Thymus (tissue), 14 donors: ENCODE measurements at places on chromosomes 4 and X. TPM values are rescaled to one million over a fixed set of nuclear protein-coding genes. Genes with fewer than 3 reads are reported as not detected.

DNA sequence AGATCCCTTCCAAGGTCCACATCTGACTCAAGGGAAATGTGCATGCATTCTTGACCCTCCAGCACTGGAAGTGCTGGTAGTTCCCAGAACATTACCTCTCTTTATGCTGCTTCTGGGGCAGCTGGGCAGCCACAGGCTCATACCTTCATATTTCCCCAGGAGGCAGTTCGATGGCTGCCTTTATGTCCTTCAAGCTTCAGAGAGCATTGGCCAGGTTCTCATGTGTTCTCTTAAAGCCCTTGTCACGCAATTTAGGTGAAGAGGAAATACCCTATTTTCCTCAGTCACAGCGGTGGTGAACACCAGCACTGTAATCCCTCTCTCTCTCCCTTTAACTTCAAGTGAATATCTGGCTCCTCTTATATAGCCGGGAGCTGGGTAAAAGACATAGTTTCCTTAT lies 134.3 kb downstream of the MID1IP1 start:
- H3K27me3 ChIP-seq, result no peaks in the 10 kb centered on the region
- H3K27ac ChIP-seq, result no peak overlapping the region
- no peak for DNase-seq
- H3K4me1 ChIP-seq, result no peaks in the 10 kb centered on the region

UGT8 gene
- total RNA-seq, result 0.19 TPM

DNA sequence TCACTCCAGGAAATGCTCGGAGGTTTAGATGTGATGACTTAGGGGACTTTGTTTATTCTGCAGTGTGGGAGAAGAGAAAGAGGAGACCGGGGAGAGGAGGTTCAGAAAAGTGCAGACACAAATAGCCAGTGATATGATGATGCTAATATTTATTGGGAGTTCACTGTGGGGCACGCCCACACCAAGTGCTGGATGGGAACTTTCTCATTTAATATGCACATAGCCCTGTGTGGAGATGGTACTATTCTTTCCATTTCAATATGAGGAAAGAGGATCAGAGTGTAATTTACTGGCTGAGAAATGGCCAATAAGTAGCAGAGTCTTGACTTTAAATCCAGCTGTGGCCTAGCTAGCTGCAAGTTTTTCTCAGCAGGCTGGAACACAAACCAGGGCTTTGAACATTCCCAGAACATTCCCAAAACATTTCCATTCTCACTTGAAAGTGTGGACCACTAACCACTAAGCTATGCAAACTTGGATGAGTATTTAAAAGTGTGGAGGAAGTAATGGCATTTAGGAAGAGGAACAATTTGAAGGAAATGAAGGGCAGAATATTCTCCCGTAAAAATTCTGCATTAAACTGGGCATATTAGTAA lies 231.7 kb downstream of the HS3ST1 start:
- peaks cover 5% of the 10 kb centered on the region for H3K4me1 ChIP-seq
- no peaks in the 10 kb centered on the region for H3K36me3 ChIP-seq
- no peak overlapping the region for H3K4me3 ChIP-seq

DNA sequence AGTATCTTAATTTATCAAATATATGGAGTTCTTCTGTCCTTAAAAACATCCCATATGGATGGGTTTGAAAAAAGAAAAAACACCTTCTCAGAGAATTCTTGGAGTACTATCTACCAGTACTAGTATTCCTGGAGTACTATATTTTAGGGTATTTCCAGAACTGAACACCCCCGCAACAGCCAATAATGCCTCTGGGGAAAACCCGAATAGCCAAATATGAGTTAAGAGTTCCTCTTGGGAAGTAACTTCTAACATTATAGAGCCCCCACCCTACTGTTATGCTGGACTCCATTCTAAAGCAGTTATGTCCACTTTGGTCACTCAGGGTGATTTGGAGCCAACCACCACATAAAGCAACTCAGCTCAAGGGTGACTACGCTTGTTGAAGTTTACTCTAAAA lies 115.0 kb upstream of the RASGEF1B start:
- H3K4me3 ChIP-seq, result no peak overlapping the region
- no peaks in the 10 kb centered on the region for H3K27me3 ChIP-seq

- DNase-seq, result no peak
- H3K27me3 ChIP-seq, result no peaks in the 10 kb centered on the region
- no peak overlapping the region for H3K4me3 ChIP-seq
- H3K36me3 ChIP-seq, result no peaks in the 10 kb centered on the region
- H3K4me1 ChIP-seq, result no peaks in the 10 kb centered on the region
Observed at GRCh38 chr4:173761236-173761635, 231.2 kb upstream of the HAND2 start.

SMIM31 gene
- total RNA-seq, result not detected

DNA sequence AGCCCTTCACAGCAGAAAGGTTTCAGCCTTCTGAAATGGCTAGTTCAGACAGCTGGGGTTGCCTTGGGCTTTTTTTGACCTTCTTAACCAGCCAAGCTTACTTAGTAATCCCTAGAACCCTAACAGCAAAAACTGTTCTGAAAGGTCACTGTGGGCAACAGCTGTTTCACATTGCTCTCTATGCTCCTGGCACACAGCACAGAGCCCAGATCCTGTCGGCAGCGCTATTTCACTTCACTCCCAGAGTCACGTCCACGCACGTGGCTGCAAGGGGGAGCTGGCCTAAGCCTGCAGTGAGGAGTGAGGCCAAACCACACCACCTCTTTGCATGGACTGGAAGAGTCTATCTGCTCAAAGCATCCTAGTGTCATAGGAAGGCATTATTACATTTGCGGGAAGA lies 32.0 kb upstream of the STS start:
- H3K27ac ChIP-seq, result no peak overlapping the region
- H3K4me3 ChIP-seq, result no peak overlapping the region
- H3K4me1 ChIP-seq, result peaks cover 4% of the 10 kb centered on the region
- no peaks in the 10 kb centered on the region for H3K27me3 ChIP-seq

DNA sequence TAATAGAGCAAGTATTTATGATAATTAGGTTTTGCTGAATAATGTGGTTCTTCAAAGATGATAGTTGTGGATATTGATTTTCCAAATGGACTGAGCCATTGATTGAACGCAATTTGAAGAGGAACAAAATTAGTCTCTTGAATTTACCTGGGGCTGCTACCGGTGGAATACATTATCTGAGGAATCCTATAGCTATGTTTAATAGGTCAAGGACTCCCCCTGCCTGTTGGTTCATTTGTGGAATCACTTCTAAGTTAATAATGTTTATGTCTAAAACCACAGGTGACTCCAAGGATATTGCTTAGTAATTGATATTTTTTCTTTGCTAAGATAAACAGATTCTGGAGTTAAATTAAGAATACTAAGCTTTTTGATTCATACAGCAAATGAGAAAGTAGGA lies 576.0 kb upstream of the PABPC4L start:
- H3K4me1 ChIP-seq, result no peaks in the 10 kb centered on the region
- DNase-seq, result no peak
- no peak overlapping the region for H3K4me3 ChIP-seq
- no peak overlapping the region for H3K27ac ChIP-seq

DNA sequence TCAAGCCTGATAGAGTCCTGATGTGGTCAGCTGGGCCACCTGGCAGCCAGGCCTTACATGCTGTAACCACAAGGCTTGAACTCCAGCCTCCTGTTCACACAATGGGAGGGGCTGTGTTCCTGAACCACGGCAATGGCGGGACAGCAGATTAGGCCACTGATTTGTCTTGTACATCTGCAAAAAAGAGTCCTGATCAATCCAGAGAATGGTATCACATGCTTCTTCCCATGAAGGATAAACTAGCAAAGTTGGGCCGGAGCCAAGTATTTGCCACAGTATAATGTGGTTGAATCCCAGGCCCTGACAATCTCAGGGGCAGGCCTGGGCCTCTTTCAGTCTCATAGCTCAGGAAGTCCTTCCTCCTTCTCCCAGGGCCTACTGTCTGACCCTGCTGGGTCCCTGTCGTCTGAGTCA lies 2182.5 kb upstream of the AGA start:
- H3K27ac ChIP-seq, result no peak overlapping the region
- no peak overlapping the region for H3K4me3 ChIP-seq
- H3K4me1 ChIP-seq, result no peaks in the 10 kb centered on the region
- H3K27me3 ChIP-seq, result no peaks in the 10 kb centered on the region
- no peak for DNase-seq

GRCh38 chrX:131081772-131082740 lies 23.9 kb downstream of the ARHGAP36 start:
- no peaks in the 10 kb centered on the region for H3K4me1 ChIP-seq
- H3K27me3 ChIP-seq, result peaks cover 41% of the 10 kb centered on the region
- no peaks in the 10 kb centered on the region for H3K36me3 ChIP-seq
- no peak overlapping the region for H3K4me3 ChIP-seq

SPANXA1 gene
- total RNA-seq, result 0.09 TPM

TGIF2LX gene
- not detected for total RNA-seq
